Osteocyte (in vitro differentiated cells): ENCODE measurements at places on chromosomes 13 and 19.

- DNase-seq = no peak
These were observed 3.5 kb downstream of the FSTL3 start for GRCh38 chr19:679418-680286.

GRCh38 chr13:28650284-28650683 lies 8.6 kb upstream of the POMP start:
- DNase-seq = no peak

DNA sequence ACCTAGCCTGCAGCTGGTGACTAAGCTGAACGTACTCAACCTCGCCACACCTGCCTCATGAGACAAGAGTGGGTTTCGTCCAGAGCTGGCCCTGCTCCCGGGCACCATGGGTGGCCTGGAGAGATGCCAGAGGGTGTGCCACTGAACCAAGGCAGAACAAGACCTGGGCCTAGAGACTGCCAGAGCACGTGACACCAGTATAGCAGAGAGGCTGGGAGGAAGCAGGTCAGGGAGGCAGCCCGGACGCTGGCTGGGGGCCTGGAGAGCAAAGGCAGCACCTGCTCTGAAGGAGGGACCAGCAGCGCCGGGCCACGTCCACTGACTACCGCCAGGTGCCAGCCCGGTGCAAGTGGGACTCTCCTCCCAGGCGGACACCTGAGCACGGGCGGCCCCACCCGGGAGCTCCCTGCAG lies 7.3 kb upstream of the C13orf46 start:
- DNase-seq = no peak

DNA sequence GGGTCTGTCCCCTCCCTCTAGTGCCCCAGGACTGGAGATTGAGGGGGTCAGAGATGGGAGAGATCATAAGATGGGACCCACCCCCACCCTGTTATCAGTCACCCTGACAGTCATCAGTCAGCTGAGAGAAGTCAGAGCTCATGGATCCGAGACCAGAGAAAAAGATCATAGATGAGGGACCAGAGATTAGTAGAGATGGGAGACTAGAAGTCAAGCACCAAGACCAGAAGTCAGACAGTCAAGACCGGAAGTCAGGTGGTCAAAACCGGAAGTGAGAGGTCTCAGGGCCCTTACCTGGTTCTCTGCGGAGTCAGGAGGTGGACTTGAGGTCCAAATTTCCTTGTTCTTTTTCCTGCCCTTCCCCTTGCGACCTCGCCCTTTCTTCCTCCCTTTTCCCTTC lies 7.0 kb downstream of the COL5A3 start:
- DNase-seq = no peak

DNA sequence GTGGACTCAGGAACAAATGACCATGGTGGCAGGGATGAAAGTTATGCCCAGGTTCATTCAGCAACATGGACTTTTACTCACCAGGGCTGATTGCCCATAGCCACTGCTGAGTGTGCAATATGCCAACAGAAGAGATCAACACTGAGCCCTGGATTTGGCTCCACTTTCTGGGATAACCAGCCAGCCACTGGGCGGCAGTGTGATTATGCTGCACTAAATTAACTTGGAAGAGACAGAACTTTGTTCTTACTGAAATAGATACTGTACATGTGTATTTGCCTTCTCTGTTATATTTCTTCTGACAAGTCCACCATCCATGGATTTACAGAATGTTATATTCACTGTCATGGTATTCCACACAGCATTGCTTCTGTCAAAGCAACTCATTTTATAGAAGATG lies 257.4 kb downstream of the TDRD3 start:
- DNase-seq = no peak
